ENCODE measurements at places on chromosomes 5 and 9.

- no peak for DNase-seq
Measured at GRCh38 chr9:100074093-100074492, 24.7 kb downstream of the ERP44 start.

DNA sequence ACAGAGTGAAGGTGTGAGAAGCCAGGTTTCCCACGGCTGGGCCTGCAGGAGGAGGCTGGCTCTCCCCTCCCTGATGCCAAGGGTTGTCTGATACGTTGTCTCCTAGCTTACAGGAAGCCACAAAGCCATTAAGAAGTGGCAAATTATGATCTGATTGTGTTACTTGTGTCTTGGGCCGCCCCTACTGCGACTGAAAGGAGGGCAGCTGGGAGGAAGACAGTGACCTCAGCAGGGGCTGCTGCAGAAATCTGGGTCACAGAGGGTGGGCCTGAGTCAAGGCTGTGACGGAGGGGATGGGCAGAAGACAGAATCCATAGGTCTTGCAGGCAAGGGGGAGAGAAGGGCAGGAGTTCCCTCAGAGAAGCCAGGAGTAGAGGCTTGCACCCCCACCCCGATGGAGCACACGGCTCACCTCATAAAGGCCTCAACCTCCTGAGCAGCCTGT is 145.0 kb downstream of the FSTL4 start:
- DNase-seq, result no peak

GRCh38 chr9:96071076-96071814 is 195.8 kb downstream of the ERCC6L2 start:
- peak; percentile 20 for DNase-seq

DNA sequence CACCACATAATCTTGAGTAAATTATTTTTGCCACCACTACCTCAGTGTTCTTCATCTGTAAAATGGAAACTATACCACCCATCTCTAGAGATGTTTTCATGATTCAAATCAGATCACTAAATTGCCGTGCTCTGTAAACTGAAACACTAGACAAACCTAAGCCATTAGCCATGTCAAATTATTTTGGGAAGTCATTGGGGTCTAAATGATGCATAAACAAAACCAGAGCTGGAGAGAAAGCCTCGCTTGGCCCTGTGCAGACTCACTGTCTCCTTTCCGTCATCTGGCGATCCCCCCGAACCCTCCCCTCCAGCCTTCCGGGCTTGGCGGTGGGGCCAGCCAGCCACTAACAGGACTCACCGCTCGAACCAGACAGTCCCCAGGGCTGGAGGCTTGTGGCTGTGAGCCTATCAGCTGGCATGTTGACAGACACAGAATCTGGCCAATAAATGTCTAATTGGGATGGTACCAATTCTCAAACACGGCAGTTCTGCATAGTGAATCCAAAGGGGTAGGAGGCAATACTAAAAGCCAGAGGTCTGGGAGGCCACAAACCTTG is 256.5 kb downstream of the SEC61B start:
- DNase-seq, result no peak

- DNase-seq, result no peak
Measured at GRCh38 chr9:126508171-126508591, 105.5 kb upstream of the LMX1B start.

- no peak for DNase-seq
Measured at GRCh38 chr5:154770111-154770510, 14.9 kb downstream of the LARP1 start.

DNA sequence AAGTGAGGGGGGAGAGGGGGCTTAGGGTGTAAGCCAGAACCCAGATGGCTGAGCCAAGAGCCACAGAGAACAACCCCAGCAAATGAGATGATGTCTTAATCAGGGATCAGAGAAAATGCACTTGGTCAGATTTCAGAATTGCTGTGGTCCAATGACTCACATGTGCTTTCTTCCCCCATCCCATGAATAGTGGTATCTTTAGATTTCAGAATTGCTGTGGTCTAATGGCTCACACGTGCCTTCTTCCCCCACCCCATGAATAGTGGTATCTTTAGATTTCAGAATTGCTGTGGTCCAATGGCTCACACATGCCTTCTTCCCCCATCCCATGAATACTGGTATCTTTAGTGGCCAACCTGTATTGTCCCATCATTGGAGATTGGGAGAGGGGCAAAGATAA is 59.9 kb downstream of the IRX2 start:
- DNase-seq, result no peak

GRCh38 chr9:129330711-129331492 is 152.8 kb upstream of the IER5L start:
- no peak for DNase-seq

DNA sequence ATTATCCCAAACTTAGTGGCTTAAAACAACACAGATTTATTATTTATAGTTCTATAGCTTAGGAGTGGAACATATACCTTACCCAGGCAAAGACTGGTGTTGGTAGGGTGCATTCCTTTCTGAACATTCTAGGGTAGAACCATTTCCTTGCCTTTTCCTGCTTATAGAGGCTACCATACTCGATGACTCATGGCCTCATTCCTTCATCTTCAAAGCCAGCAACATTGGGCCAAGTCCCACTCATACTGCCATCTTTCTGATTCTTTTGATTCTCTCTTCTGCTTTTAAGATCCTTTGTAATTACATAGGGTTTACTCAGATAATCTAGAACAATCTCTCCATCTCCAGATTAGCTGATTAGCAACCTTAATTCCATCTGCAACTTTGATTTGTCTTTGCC is 452.7 kb upstream of the KLF4 start:
- no peak for DNase-seq

- DNase-seq, result no peak
Measured at GRCh38 chr5:173839117-173839713, 48.9 kb upstream of the CPEB4 start.

All from iPS DF 19.7 (cell line).